Activated effector memory CD4-positive, alpha-beta T cell treated with anti-CD3 and anti-CD28 coated beads, Interleukin-2, amount 50 U/mL, for 16 hours (primary cell): ENCODE measurements at places on chromosomes 3 and 15.

- no peak for DNase-seq
Observed at GRCh38 chr3:11900824-11901223, 54.1 kb upstream of the TAMM41 start.

GRCh38 chr15:28969511-28970085 is 83.8 kb downstream of the APBA2 start:
- DNase-seq, result no peak

DNA sequence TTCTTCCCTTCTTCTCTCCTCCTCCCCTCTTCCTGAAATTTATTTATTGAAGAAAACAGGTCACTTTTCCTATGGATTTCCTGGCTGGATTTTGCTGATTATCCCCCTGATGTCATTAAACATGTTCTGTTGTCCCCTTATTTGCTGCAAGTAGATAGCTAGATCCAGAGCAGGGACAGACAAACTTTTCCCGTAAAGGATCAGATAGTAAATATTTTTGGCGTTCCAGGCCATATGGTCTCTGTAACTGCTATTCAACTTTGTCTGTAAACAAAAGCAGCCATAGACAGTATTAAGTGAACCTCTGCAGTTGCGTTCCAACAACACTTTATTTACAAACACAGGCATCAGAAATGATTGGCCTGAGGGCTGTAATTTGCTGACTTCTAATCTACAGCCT is 241.3 kb downstream of the NEK10 start:
- no peak for DNase-seq

DNA sequence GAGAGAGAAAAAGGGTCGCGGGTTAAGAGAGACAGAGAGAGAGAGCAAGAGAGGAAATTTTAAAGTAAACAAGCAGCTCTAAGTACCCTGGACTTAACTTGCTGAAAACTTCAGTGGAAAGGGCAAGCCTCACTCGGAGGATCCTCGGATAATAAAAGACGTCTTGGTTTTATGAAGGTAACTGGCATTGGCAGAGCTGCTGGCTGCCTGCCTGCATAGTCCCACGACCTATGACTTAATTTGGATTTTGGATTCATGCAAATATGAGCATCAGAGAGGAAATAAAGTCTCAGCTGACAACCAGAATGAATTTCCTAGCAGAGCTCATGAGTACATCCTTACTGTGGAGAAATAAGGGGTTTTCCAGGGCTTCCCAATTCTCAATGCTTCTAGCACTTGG is 95.1 kb upstream of the PDZRN3 start:
- DNase-seq, result no peak

DNA sequence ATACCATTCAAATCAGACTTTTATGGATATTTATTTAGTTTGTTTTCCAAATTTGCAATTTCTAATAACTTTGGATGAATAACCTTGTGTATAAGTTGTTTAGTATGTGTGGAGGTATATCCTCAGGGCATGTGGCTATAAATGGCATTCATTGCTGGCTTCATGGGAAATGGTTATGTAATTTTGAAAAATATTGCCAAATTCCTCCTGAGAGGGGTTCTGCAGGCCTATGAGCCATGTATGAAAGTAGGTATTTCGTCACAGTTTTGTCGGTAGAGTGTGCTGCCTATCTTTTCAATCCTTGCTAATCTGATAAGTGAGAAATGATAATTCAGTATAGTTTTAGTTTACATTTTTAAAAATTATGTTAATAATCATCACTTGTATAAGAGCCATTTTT is 256.4 kb upstream of the ZNF385D start:
- DNase-seq, result no peak

- no peak for DNase-seq
Observed at GRCh38 chr15:77540312-77541060, 92.2 kb downstream of the LINGO1 start.

DNA sequence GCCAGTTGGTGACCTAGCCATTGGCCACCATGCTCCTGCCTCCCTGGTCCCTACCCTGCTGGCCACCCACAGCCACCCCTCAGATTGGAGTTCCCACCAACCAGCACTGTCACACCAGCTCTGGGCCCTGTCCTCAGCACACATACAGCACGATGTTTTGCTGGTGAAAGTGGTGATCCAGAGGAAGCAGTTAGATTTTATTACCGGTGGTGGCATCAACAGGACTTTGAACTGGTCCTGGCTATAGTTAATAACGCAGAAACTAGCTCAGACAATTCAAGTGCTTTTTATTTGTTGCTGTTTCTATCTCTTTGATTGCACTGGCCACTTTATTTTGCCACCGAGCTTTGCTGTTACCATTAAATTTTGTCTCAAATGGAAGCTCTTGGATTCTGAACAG is 16.4 kb upstream of the KLHL24 start:
- no peak for DNase-seq

DNA sequence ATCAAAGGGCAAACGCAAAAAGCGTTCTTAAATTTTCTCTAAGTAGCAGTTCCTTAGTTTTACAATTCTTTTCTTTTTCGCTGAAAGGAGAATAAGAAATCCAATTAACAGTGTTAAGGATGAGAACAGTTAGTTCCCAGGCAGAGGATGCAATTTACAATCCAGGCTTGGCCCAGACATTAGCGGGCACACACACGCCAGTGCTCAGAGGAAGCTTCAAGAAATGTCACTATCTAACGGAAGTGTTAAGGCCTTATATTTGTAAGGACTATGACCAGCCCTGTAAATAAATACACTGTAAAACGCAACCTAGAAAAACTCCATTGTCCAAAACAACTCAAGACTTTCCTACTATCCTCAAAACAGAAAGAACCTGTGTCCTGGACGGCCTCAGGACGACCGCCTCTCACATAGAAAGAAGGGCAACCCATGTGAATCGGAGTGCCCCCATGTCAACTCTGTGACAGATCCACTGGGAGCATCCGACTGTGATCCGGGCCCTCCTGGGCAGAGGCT is 1.3 kb downstream of the ACAP2 start:
- no peak for DNase-seq

- DNase-seq, result no peak
Observed at GRCh38 chr3:139937674-139938279, 2.8 kb downstream of the CLSTN2 start.

- DNase-seq, result no peak
Observed at GRCh38 chr3:154898916-154899315, 181.2 kb upstream of the MME start.

DNA sequence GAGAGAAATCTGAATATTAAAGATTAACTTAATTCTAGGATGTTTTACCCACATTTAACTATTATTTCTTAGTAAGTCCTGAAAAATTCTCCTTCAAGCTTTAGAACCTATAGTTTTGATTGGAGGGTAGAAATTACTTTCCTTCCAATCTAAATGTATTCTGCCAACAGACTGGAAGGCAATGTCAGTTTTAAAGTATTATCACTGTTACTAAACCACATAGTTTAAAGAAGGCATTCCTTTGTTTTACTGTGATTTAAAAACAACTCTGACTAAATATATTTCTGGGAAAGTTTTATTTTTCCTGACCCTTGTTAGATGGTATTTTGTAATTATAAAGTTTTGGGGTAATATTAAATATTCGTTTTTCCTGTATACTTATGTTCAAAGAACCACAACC is 382.5 kb downstream of the TBC1D5 start:
- no peak for DNase-seq
